ENCODE measurements at places on chromosomes 12 and 14.

GRCh38 chr12:66848967-66849366 is 170.1 kb upstream of the GRIP1 start:
- no peak for DNase-seq

- DNase-seq, result peak; percentile 94
Measured at GRCh38 chr12:67456431-67456901, 187.3 kb downstream of the CAND1 start.

DNA sequence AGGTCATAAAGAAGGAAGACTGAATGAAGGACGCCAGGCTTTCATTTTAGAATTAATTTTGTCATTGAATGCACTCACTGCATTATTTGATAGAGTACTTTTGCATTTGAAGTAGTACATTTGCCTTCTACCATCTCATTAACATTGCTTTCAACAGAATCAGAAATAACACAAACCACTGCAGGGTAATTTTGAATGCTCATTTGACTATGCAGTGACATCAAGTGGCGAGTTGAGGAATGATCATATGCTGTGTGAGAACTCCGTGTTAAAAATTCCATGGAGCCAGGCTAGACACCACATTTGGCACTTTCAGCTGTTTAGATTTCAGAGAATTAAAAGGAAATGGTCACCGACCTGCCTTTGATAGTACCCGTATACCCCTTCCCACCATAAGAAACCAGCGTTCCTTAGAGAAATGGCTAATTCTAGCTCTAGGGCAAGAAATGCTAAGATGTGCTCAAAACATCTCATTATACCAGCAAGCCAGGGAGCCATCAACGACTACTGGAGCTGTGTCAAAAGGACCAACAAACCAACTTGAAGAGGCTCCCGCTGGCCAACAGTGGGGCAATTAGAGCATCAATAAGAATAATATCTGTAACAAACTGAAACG is 16.5 kb downstream of the HEBP1 start:
- DNase-seq, result peak; percentile 61

GRCh38 chr12:7994731-7995205 is 37.7 kb upstream of the FOXJ2 start:
- peak; percentile 80 for DNase-seq

GRCh38 chr12:11706509-11707379 is 57.3 kb downstream of the ETV6 start:
- DNase-seq, result no peak

GRCh38 chr12:31965090-31965489 is 5.9 kb downstream of the RESF1 start:
- no peak for DNase-seq

- peak; percentile 53 for DNase-seq
Measured at GRCh38 chr12:84793558-84794367, 118.8 kb downstream of the SLC6A15 start.

- DNase-seq, result peak; percentile 52
Measured at GRCh38 chr12:68317047-68317667, 15.0 kb downstream of the MDM1 start.

DNA sequence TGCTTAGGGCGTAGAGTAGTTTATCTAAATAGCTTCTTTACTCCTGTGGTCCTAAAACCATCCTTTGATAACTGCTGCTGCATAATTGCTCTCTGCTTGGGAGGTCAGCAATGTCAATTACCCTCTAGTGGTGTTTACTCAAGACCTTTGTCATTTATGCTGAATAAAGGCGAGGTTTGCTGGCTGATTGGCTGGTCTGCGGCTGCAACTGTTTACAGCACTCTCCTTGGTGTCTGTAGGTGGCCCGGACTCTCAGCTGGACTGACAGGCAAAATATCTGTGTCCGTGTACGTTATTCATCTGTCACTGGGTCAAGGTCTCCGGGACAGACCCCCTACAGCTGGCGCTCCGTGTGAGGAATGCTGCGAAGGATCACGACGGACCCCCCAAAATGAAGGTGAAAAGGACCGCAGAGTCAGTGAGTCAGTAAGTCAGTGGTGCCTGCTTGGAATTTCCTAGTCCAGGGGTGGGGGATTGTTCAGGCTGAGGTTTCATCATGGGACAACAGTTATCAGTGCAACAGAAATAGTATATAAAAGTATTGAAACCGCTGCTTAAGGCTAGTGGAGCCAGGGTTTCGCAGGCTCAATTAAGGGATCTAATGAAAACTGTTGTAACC is 253.3 kb upstream of the DIO2 start:
- DNase-seq, result no peak

DNA sequence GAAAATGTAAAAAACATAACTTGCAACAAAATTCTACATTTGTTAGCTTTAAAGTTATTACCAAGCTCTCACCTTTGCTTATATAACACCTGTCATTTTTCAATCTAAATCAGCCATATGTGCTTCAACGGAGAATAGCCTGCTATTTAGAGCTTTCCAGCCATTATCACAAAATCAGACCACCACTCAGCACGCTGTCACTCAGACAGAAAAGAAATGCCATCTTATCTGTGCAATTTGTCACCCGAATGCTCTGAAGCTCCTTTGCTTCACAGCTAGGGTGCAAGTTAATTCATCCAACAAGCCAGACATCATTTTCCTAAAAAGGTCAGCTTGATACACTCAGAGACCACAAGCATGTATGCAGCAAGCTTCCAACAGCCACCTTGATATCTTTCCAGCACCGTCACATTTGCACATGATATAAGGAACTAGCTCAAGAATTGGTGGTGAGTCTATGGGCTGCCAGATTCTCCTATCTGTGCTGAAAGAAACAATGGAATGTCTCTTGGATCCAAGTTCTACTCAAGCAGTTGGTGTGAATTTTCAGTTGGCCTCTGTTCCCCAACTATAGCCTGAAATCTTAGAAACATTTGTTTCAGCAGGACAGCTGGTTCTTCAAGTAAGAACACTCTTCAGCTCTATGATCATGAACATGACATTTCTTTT is 20.0 kb upstream of the IFNG-AS1 start:
- no peak for DNase-seq

DNA sequence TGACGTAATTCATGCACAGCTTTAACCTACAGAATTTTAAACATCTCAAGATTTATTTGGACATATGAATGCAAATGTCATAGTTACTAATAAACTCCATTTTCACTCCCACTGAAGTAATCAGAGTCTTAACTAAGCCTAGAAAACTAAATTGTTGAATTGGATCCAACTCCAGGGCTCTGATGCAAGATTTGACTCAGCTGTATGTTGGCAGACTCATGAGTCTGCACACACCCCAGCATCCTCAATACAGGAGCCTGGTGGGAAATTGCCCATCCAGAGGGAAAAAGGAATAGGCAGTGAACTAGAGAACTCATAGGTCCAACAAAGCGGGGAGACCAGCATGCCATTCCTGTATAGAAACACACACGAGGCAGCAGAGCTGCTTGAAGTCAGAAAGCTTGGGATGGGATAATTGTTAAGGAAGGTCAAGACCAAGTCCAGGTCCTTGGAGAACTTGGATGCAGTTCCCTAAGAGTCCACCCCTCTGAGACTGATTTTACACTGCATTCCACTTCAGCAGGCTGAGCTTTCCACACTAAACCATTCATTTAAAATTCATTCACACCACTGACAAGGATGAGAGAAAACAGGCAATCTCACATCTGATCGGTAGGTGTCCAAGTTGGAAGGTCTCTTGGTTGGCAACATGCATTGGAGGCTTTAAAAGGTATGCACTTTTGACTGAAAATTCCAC is 14.4 kb downstream of the TMTC1 start:
- peak; percentile 83 for DNase-seq

DNA sequence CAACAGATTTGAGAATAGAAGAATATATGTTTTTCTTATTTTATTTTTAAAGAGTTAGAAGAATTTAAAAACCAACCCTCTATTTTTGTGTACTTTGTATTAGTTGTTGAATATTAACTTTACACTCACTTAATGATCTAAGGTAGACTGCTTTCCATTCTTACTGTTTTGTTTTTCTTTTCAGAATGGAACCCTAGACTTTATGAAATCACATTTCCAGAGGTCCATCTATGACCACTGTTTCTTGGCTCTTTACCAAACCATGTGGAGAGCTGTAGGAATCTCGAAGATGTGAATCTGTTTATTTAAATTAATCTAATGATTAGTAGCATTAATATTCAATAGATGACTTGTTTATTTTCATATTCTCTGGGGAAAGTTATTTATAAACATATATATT is 7.2 kb upstream of the PIK3C2G start:
- no peak for DNase-seq

DNA sequence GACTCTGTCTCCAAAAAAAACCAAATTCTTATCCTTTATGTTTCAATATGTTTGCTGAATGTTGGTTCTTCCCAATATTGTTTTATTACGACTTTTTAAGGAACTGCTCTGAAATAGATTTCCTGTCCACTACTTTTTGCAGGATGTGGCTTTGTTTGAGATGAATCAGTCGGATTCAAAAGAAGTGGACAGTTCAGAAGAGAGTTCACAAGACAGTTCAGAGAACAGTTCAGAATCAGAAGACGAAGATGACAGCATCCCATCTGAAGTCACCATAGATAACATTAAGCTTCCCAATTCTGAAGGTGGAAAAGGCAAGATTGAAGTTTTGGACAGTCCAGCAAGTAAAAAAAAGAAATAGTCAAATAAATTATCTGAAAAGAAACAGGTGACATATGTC is 8.2 kb downstream of the NOPCHAP1 start:
- DNase-seq, result no peak

GRCh38 chr14:74472601-74473000 is 20.5 kb downstream of the NPC2 start:
- DNase-seq, result no peak

- no peak for DNase-seq
Measured at GRCh38 chr12:19189522-19189921, 60.0 kb downstream of the PLEKHA5 start.

GRCh38 chr12:32005496-32006125 is 46.4 kb downstream of the RESF1 start:
- no peak for DNase-seq

GRCh38 chr12:32895688-32896431 is 717 bp downstream of the PKP2 start:
- DNase-seq, result no peak

DNA sequence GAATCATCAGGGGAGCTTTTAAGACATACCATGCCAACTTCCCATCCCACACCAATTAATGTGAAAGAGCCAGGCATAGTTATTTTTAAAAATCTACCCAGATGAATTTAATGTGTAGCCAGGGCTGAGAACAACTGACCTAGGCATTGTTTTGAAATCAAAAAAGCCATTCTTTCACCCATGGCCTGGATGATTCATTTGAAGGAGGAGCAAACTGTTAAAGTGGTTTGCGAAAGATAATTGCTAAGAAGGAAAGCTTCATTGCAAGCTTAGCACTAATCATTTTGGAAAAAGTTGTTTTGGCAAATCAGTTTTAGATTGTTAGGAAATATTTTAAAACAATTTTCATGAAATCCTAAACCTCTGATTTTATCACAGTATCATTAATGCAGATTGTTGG is 2.1 kb upstream of the GTSF1 start:
- peak; percentile 23 for DNase-seq

- DNase-seq, result no peak
Measured at GRCh38 chr12:127625176-127625771, 641.7 kb upstream of the TMEM132C start.

GRCh38 chr14:102086972-102087761 is at the start of gene HSP90AA1:
HSP90AA1 (minus strand) TSS chr14:102087044; CDS start chr14:102086378, 666 bp downstream.
- peak; percentile 90 for DNase-seq

- DNase-seq, result no peak
Measured at GRCh38 chr12:21615431-21615830, 10.8 kb upstream of the GYS2 start.

- DNase-seq, result no peak
Measured at GRCh38 chr12:66516133-66516532, 162.7 kb downstream of the GRIP1 start.

- DNase-seq, result peak; percentile 84
Measured at GRCh38 chr12:116455540-116456329, 103.4 kb upstream of the MAP1LC3B2 start.

DNA sequence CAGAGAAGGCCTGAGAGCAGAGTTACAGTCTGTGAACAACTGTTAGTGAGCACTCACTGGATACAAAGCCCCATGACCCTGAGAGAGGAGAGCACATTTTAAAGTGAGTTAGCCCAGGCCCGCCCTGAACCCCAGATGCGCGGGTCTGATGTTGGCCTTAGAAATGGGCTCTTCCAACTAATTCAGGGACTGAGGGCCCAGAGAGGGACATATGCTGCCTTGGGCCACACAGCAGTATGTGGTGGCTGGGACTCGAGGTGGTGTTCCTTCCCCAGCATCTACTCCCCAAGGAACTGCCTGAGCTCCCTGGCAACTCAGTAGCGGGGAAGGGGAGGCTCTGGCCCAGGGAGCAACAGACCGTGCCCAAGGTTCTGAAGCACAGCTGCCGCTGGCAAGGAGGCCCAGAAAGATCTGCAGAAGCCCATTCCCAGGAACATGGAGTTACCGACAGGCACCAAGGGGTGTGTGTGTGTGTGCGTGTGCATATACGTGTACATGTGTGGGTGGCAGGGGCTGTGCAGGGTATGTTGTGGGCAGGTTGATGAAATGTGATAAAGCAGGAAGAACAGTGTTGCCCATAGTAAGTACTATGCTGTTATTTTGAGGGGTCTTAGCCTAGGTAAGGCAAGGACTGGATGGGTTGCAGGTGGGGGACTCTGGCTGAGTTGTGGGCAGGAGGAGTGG is 40.5 kb downstream of the KRT80 start:
- no peak for DNase-seq

DNA sequence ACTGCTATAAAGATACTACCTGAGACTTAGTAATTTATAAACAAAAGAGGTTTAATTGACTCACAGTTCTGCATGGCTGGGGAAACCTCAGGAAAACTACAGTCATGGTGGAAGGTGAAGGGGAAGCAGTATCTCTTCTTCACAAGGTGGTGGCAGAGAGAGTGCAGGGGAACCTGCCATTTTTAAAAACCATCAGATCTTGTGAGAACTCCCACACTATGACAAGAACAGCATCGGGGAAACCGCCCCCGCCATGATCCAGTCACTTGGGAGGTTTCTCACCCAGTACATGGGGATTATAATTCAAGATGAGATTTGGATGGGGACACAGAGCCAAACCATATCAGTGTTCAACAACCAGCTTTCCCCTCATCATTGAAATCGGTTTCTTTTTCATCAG is 49.9 kb downstream of the AEBP2 start:
- no peak for DNase-seq

Measured in LHCN-M2 (cell line).